ENCODE measurements at places on chromosomes 3 and 15. TPM values are rescaled to one million over a fixed set of nuclear protein-coding genes. Genes with fewer than 3 reads are reported as not detected.

DNA sequence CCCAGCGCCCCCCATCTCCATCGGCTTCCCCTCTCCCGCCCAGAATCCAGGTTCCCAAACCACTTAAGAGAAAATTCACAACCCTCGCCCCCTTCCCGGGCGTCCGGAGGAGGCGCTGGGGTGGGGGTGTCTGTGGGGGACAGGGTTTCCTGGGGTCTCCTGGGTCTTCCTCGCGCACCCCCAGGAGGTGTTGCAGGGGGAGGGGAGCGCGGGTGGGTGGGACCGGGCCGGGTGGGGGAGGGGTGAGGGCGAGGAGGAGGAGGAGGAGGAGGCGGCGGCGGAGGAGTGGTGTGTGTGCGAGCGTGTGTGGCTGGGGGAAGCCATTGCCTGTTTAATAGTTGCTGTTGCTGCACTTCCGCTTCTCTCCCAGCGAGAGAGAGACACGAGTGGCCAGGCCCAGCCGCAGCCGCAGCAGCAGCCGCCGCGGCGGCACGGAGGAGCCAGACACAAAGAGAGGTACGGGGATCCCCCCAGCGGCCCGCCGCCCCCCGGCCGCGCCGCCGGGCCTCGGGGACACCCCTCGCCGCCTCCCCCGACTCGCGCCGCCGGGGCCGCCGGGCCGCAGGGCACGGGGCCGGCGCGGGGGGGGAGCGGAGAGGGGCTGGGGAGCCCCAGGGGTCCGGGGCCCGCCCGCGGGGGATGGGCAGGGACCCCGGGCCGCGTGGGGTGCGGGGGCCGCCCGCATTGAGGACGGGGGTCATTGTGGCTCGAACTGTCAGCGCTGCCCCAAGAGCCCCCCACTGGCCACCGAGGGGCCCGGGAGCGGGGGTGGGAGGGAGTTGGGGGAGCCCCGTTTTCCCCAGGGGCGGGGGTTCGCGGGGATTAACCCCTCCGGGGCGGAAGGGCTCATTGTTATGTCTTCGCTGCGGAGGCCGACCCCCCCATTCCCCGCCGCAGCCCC lies at the start of gene UBE2E1:
Gene UBE2E1 (plus strand): TSS at position 323 of the 901 bp plus-strand sequence. CDS start 1,315 bp downstream, outside the sequence.
- peaks cover 33% of the 10 kb centered on the region for H3K4me1 ChIP-seq
- H3K27me3 ChIP-seq: no peaks in the 10 kb centered on the region
- H3K36me3 ChIP-seq: no peaks in the 10 kb centered on the region
- H3K4me3 ChIP-seq: peak within 1 kb of the TSS; percentile 93
- H3K27ac ChIP-seq: peak within 1 kb of the TSS; percentile 85

DNA sequence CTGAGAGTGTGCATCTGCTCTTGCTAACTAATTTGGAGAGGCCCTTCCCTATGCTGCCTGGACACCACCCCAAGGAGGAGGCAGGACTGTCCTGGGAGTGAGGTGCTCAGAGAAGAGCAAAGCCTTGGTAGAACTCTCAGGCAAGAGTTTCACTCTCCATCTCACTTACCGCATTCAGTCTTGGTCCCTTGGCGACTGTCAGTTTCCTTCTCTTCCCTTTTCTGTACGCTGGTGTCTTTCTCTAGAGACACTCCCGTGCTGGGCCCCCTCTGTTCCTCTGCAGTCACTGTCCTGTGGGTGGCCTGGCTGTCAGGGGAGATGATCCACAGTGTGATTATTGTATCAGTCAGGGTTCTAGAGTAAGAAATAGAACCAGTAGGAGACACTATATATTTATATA lies 44.0 kb downstream of the IDH2 start:
- no peaks in the 10 kb centered on the region for H3K27me3 ChIP-seq
- no peak overlapping the region for H3K27ac ChIP-seq
- DNase-seq: no peak
- H3K36me3 ChIP-seq: no peaks in the 10 kb centered on the region
- no peak overlapping the region for H3K4me3 ChIP-seq
- H3K4me1 ChIP-seq: peaks cover 25% of the 10 kb centered on the region

Gene ANKUB1
- total RNA-seq: not detected

Gene RAB8B
- total RNA-seq: 33.4 TPM

Gene MCTP2
- total RNA-seq: 0.61 TPM

Gene GPR149
- not detected for total RNA-seq

- no peak for DNase-seq
- H3K36me3 ChIP-seq: no peaks in the 10 kb centered on the region
- H3K27ac ChIP-seq: no peak overlapping the region
- H3K4me1 ChIP-seq: no peaks in the 10 kb centered on the region
- H3K4me3 ChIP-seq: no peak overlapping the region
Measured at GRCh38 chr3:143608966-143609365, 239.3 kb downstream of the SLC9A9 start.

DNA sequence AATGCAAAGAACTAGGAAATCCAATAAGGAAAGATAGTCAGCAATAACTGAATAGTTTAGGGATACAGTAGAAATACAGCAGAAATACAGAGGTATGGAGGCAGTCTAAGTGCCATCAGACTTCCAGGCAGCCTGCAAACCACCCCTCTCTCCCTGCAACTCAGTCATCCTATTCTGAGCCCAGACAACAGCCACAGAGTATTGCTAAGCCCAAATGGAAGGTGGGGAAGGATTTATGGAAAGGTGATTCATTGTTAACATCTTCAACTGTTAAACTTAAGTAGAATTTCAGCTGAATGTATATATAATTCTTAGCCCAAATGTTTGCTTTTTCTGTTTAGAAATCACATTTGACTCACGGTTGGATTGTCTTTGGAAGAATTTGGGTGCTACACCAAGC lies 300.4 kb downstream of the RBMS3 start:
- no peaks in the 10 kb centered on the region for H3K27me3 ChIP-seq
- no peak overlapping the region for H3K4me3 ChIP-seq
- no peak overlapping the region for H3K27ac ChIP-seq

DNA sequence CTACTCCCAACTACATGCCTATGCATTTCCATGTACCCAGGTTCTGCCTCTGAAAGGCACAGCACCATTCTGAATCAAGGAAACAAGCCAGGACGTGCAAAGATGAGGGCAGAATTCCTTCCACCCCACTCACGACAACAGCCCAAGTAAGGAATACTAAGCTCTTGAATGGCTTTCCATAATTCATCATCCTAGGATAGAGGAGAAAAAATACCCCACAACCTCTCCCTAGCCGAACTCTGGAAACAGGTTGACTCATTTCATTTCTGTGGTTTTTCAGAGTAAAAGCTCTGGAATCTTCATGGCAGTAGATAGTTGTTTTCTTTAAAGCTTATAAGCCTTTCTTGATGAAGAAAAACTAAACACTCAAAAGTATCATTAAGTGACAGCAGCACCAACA lies 77.8 kb downstream of the PDZRN3 start:
- H3K27ac ChIP-seq: no peak overlapping the region
- peaks cover 10% of the 10 kb centered on the region for H3K4me1 ChIP-seq
- H3K27me3 ChIP-seq: no peaks in the 10 kb centered on the region
- no peak overlapping the region for H3K4me3 ChIP-seq
- no peak for DNase-seq

Gene SLC26A6
- total RNA-seq: 13.3 TPM

Gene CHRM5
- total RNA-seq: not detected

- no peak overlapping the region for H3K4me3 ChIP-seq
- H3K27ac ChIP-seq: no peak overlapping the region
- H3K36me3 ChIP-seq: no peaks in the 10 kb centered on the region
Measured at GRCh38 chr15:53328341-53328740, 431.1 kb downstream of the WDR72 start.

DNA sequence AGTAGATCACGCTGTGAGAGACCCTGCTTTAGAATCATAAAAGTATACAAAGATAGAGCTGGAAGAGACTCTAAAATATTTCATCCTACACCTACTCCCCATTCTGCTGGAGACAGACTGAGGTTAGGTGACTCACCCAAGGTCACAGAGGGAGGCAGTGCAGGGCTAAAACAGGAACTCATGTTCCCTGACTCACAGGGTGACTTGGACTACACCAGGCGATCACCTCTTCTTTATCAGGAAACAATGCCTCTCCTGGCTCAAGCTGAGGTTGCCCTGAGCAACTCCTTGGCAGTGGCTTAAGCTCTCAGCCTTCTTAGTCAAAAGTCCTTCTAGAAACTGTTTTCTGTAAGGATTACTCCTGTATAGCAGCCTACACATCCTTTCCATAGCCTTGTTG lies 26.4 kb upstream of the TNFAIP8L3 start:
- H3K27ac ChIP-seq: no peak overlapping the region
- no peaks in the 10 kb centered on the region for H3K4me1 ChIP-seq
- no peak for DNase-seq
- H3K4me3 ChIP-seq: no peak overlapping the region
- no peaks in the 10 kb centered on the region for H3K27me3 ChIP-seq

GRCh38 chr15:75565062-75565970 lies 13.8 kb downstream of the PTPN9 start:
- no peaks in the 10 kb centered on the region for H3K4me1 ChIP-seq
- no peak for DNase-seq
- no peaks in the 10 kb centered on the region for H3K36me3 ChIP-seq

DNA sequence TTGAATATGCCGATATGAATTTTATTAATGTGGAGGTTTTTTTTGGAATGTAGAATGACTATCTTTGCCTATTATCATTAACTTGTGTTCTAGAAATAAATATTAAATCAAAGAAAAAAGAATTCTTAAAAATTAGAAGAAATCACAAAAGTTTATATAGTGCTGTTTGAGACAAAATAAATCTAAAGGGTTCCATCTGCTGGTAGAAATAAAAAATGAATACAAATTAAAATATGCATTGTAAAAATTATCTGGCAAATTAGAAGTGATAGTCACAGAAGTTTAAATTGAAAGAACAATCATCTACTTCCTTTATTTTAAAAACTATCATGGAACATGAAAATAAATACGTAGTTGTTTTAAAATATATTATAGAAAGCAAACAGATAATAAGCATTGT lies 22.7 kb upstream of the ZBTB20 start:
- H3K27me3 ChIP-seq: no peaks in the 10 kb centered on the region
- DNase-seq: no peak
- H3K36me3 ChIP-seq: no peaks in the 10 kb centered on the region

- no peak overlapping the region for H3K27ac ChIP-seq
- DNase-seq: no peak
- no peaks in the 10 kb centered on the region for H3K36me3 ChIP-seq
- H3K4me3 ChIP-seq: no peak overlapping the region
Measured at GRCh38 chr3:161406594-161407555, 35.6 kb upstream of the SPTSSB start.

GRCh38 chr3:10949197-10949596 lies 43.4 kb upstream of the SLC6A1 start:
- H3K27me3 ChIP-seq: no peaks in the 10 kb centered on the region
- no peak overlapping the region for H3K27ac ChIP-seq
- no peak for DNase-seq
- no peak overlapping the region for H3K4me3 ChIP-seq
- no peaks in the 10 kb centered on the region for H3K36me3 ChIP-seq
- H3K4me1 ChIP-seq: no peaks in the 10 kb centered on the region

DNA sequence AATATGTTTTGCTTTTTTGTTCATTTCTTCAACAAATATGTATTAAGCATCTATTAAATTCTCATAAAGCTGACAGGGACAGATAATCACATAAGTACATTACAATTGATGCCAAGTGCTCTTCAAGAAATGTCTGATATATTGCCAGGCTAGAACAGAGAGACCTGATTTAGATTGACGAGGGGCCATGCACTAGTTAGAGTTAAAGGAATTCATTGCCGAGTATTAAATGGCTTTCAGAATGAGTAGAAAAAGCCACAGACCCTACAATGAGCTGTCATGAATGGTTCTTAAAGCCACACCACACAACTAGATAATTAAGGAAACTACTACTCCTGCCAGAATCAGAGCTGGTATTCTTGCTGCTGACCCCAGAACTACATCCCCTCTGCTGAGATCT lies 250.2 kb upstream of the MME start:
- DNase-seq: no peak
- no peaks in the 10 kb centered on the region for H3K27me3 ChIP-seq
- H3K4me1 ChIP-seq: no peaks in the 10 kb centered on the region
- H3K4me3 ChIP-seq: no peak overlapping the region
- no peak overlapping the region for H3K27ac ChIP-seq

DNA sequence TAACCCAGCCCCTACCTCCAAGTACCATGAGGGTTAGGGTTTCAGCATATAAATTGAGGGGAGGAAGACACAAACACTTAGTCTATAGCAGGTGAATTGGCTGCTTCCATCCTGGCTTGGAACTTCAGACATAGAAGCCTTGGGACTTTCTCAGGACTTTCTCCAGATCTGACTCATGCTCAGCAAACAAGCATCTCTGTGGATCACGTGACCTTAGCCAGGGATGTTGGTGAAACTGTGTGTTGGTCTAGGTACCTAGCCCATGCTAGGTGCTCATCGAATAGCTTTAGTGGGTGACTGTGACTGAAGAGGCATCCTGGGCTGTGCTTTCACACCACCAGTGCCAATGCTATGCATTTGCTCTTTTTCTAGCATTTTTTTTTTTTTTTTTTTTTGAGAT lies 58.9 kb downstream of the CD47 start:
- H3K27me3 ChIP-seq: no peaks in the 10 kb centered on the region
- H3K27ac ChIP-seq: no peak overlapping the region
- H3K4me3 ChIP-seq: no peak overlapping the region
- H3K36me3 ChIP-seq: no peaks in the 10 kb centered on the region

Gene KCNAB1
- 2.1 TPM for total RNA-seq

Gene IGSF11
- 8.1 TPM for total RNA-seq

DNA sequence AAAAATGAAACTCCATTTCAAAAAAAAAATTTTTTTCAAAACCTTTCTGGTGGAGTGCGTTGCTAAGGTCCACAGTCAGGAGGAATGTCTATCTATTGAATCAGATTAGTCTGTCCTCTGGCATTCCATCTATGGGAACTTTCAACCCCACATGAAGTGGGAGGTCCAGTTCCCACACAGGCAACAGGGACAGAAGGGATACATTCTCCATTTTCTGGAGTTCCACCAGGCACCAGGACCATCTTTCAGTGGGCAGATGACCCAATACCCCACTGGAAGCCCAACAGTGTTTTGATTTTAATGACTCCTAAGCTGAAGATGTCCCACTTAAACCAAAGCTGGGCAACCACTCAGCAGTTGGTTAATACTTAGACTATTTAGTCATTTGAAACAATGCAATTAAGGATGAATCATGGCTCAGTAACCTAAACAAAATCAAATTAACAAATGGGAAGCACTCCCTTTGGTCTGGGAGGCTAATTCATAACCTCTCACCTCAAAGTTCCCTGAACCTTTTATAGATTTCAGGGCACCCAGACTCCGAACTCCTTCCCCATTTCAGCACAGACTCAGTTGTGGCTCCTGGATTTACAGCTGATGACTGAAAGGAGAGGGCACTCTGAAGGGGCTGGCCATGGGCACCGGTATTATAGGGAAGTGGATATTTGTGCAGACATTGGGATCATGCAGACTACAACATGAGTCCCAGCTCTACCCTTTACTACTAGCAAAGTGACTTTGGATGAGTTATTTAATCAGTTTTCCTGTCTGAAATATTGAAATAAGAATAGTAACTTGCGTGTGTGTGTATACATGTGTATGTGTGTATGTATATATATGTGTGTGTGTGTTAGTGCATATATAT lies 264.3 kb upstream of the LRTM1 start:
- no peaks in the 10 kb centered on the region for H3K27me3 ChIP-seq
- DNase-seq: no peak
- no peaks in the 10 kb centered on the region for H3K4me1 ChIP-seq
- no peak overlapping the region for H3K27ac ChIP-seq
- no peak overlapping the region for H3K4me3 ChIP-seq

Gene IFT122
- total RNA-seq: 4.6 TPM

Gene C3orf18
- total RNA-seq: 15.0 TPM

Gene TIMP4
- total RNA-seq: 23.0 TPM

All from gastrocnemius medialis (tissue), 4 donors.